Activated T-helper 1 cell treated with anti-CD3 and anti-CD28 coated beads, Interleukin-2, amount 50 U/mL, for 16 hours (primary cell): ENCODE measurements at places on chromosomes 4 and X.

- DNase-seq: no peak
Observed at GRCh38 chr4:166895771-166896170, 338.5 kb downstream of the SPOCK3 start.

GRCh38 chr4:91829531-91829930 lies 474.2 kb upstream of the GRID2 start:
- DNase-seq: no peak

- no peak for DNase-seq
Observed at GRCh38 chr4:150906987-150907633, 108.0 kb downstream of the LRBA start.

DNA sequence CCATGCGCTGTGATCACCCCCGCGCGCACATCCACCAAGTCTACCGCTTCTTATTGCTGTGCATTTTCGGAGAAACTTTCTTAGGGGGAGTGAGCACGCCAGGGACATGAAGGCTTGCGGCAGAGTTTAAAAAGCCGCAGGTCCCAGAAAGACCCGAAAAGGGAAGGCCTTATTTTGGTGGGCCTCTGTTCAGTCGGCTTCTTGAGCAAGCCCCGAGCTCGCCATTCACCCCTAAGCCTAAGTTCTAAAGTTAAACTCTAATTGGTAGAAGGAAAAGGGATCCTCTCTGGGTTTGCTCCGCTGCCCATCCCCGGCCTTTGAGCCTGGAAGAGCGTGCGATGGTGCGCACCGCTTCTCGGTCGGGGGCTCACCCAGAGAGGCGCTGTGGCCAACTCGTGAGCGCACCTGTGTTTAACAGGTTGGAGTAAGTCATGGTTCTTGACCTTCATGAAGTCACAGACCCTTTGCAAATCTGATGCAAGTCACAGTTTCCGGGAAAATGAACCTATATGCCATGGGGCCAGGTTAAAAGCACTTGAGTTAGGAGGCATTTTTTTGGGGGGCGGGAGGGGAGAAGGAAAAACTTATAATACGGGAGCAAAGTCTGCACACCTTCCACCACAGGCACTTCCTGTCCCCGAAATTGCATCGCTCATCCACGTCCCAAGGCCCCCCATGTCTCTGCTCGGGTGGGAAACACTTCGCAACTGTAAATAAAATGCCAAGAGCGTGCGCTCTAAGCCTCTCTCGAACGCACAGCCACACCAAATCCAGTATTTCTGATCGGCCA lies 1.9 kb downstream of the PHOX2B start:
- no peak for DNase-seq

GRCh38 chr4:189176002-189176401 lies 764.7 kb upstream of the FRG1 start:
- DNase-seq: no peak

- no peak for DNase-seq
Observed at GRCh38 chrX:46791927-46792809, 33.2 kb upstream of the SLC9A7 start.

DNA sequence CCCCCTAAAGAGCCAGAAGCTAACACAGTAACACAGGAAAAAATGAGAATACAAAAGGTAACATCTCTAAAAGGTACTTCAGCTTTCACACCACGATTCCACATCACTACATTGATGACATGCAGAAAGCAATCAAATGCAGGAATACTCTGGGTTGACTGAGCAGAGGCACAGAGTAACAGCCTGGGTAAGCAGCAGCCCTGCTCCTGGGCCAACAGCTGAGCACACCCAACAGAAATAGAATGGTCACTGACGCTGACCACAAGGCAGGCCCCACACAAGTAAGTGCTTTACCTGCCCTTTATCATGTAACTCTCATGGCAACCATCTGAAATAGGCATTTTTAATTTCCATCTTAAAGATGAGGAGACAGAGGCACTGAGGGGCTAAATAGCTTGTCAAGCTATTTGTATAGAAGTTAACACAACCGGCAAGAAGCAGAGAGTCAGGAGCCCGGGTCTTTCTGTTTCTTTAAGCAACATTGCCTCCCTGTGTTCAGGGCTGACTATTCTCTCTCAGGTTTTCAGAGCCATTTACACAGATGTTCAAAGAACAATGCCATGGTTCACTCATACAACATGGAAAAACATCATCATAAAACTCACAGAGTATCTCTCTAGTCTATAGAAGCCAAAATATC lies 168.9 kb downstream of the ZNF674 start:
- no peak for DNase-seq

DNA sequence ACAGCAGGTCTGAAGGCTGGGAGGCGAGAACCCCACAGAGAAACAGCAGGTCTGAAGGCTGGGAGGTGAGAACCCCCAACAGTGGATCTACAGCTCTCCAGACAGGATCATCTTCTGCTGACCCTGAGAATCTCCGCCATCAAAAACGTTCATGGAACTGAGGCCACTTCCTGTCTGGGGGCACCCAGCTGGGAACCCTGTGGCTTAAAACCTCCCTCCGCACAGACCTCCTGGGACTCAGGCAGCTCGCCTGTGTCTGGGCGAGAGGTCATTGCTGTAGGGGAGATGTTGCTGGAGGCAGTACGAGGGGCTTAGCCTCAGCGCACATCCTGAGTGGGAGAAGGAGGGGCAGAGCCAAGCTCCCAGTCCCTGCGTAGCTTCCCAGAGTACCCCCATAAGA lies 15.1 kb upstream of the CLDN24 start:
- no peak for DNase-seq

GRCh38 chr4:148443512-148444295 lies 1.5 kb upstream of the NR3C2 start:
- DNase-seq: no peak

- DNase-seq: no peak
Observed at GRCh38 chrX:18174971-18175370, 45.7 kb downstream of the BEND2 start.
